ENCODE measurements at places on chromosomes 3 and 15.

DNA sequence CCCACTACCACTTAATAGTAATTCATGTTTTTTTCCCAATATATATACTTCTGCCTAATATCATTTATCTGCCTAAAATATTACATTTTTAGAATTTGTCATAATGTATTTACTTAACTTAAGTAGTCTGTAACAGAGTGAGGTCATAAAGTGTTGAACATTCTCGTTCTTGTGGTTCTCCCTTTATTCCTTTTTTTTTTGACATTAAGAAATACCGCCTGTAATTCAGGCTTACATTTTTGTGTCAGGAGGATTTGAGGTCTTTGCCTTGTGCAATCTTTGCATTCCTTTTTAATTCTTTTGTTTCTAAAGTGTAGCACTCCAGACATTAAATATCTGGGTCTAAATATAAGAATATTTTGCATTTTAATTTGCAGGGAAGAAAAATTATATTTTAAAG lies 315.4 kb downstream of the PTPRG start:
- DNase-seq, result peak; percentile 65

DNA sequence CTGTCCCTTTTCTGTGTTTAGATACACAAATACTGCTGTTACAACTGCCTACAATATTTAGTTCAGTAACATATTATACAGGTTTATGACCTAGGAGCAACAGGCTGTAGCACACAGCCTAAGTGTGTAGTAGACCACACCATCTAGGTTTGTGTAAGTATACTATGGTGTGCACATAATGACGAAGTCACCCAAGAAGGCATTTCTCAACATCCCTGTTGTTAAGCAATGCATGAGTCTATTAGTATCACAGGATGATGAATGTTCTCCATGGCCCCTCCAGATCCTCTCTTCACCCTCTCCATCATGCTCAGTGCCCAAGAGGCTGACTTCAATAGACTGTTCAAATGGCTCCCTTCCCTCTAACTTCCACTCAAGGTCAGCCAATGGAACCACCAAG lies 14.6 kb upstream of the SEC62 start:
- no peak for DNase-seq

DNA sequence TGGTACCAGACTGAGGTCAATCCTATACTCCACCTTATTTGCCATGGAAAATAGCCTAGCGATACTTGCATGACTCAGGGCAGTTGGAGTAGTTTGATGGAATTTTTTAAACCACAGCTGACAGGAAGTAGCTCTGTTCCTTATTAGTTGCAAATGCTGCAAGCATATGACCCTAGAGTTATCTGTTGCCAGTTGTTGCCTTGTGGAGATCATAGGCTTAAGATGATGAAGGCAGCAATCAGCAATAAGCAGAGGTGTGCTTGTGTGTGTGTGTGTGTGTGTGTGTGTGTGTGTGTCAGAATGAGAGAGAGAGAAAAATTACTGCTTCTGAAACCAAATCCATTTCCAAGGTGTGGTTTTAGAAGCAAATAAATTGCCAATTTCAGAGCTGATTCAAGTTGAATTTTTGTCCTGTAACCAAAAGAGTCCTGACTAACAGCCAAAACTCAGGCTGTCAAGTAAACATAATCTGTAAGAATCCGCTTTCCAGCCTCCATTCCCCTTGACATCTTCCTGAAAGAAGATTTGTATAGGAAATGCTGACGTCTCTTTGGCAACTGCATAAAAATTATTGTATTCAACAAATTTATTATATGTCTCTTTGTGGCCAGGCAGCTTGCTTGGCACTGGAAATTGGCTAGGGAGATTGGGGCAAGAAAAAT lies 141.2 kb downstream of the SERPINI1 start:
- peak; percentile 70 for DNase-seq

DNA sequence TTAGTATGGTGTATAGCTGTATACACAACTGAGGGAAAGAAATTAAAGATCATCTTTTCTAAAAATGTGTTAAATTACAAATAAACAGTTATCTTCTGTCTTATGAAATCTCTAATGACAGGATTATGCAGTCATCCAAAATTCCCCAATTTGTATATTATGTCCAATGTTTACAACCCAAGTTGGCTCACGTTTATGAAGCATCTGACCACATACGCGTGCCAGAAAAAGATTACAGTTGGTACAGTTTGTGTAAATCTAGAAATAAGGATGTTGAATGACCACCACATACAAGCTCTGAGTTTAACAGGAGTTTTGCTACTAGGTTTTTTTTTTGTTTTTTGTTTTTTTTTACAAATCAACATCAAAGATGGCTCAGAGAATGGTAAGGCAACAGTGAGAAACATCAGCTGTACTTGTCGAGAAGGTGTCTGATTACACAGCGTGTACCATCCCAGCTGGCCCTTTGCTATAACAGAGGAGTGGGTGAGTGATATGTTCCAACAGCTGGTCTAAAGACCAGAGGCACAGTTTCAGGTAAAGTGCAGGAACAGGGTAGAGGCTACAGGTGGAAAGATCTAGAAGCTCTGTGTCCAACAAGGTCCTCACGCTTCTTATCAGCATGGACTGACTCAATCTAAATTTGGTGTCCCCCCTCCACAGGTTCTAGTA lies 47.1 kb downstream of the USF3 start:
- no peak for DNase-seq

DNA sequence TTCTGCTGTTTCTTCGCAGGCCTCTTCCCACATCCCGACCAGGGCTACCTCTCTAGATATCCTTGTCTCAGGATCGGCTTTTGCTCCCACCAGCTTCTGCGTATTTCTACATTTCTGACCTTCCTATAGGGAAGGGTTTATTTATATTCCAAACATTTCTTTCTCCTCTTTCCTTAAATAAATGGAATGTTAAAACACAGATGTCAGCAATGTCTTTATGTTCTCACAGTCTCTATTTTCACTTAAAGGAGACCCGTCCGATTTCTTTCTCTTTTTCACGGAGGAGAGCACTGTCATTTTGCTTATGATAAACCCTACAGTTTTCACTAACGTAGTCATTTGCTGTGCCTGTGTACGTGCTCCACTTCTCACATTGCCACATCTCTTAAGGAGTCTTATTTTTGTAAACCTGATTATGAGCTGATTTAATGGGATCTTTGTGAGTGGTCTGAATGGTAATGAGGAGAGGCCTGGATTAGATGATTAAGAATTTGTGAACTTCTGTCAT lies 630 bp downstream of the KIF15 start:
- peak; percentile 11 for DNase-seq

DNA sequence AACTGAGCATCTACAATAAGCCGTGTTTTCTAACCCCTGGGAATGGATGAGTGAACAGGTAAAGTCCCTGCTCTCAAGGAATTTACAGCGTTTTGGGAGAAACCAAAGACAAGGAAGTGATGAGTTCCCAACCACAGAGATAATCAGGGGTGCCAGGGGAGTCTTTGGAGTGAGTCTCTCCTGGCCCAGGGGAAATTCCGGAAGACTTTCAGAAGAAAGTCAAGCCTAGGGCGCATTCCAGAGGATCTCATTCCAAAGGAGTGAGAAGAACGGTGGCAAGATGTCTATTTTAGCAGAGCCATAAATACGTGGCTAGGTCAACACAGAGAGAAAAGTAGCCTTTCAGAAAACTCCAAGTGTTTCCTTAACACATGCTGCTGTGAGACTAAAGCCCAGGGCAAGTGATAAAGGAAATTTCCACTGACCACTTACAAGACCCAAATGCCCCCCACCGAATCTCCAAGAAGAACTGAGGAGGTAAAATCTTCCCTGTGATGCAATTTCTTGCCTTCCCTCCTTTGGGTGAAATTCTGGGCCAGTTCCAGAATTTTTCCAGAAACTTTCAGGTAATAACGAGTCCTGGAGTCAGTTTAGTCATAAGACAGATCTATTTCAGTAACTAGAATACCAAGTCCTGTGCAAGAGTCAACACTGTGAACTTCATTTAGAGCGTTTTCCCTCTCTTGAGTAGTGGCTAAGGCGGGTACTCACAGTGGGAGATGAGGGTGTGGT lies 437.4 kb downstream of the NR2F2 start:
- no peak for DNase-seq

DNA sequence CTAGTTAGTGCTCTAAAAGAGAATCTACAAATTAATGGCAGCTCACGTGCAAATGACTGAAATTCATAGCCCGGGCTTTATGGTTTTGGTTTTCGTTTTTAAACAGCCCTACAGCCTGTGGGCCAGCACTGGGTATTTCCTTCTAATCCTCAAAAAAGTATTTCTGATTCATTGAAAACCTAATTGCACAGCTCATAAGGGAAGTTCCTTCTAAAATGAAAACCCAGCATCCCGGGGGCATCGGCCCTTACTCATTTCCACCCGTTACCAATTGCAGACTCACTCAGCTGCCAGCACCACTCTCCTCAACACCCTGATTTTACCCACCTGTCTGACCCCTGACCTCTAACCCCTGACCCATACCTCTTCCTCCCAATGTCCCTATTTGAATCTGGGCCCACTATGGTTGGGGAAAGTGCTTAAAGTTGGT lies 59.5 kb upstream of the ZNF148 start:
- no peak for DNase-seq

- DNase-seq, result no peak
These were observed 131.0 kb downstream of the RPLP1 start for GRCh38 chr15:69583626-69584025.

GRCh38 chr15:31344823-31345605 lies 18.4 kb downstream of the KLF13 start:
- DNase-seq, result peak; percentile 52

- DNase-seq, result no peak
These were observed 40.7 kb downstream of the OXSM start for GRCh38 chr3:25830373-25831280.

DNA sequence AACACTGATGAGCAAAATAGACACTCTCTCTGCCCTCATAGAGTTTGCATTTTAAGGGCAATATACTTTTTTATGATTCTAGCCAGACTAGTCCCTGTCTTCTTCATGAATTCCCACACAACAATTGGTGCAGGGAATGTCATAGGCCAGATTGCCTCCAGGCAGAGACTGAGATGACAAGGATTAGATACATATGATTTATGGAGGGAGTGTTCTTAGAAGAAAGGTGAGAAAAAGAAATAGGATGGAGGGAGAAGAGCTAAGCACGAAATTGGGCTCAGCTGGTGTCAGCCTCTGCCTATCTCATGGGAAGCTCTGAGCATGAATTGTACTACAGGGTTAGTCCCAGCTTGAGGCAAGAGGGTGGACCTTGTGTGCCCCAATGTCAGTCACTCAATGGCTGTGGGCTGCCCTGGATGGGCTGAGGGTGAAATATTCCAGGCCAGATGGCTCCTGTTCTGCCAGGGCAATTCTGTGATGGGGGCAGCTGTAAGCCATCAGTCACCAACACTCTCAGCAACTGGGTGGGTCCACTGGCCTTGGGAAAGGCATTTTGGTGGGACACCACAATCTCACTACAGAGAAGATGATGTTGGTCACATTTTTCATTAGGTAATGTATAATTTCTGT lies 31.1 kb downstream of the EIF1B start:
- no peak for DNase-seq

DNA sequence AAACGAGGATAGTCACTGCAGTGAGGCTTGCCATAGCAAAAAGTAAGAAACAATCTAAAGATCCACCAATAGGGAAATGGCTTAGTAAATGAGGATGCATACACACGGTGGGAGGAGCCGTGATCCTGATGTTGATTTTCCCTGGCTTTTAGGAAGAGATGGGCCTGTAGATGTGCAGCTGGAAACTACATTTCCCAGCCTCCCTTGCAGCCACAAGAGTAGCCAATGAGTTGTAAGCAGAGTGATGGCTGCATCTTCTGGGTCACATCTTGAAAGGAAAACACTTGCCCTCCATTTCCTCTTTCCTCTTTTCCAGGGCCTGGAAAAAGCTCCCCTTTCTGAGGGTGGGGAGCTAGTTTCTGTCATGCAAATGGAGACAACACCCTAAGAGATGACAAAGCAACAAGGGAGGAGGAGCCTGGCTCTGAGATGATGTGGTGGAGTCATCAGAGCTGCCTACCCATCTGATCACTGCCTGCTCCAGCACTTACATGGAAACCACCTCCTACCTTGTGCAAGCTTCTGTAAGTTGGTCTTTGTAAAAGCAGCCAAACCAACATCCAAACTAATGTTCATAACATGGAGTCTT lies 139.1 kb downstream of the TLE3 start:
- no peak for DNase-seq

GRCh38 chr3:55501905-55502304 lies 14.8 kb upstream of the WNT5A start:
- DNase-seq, result peak; percentile 47

DNA sequence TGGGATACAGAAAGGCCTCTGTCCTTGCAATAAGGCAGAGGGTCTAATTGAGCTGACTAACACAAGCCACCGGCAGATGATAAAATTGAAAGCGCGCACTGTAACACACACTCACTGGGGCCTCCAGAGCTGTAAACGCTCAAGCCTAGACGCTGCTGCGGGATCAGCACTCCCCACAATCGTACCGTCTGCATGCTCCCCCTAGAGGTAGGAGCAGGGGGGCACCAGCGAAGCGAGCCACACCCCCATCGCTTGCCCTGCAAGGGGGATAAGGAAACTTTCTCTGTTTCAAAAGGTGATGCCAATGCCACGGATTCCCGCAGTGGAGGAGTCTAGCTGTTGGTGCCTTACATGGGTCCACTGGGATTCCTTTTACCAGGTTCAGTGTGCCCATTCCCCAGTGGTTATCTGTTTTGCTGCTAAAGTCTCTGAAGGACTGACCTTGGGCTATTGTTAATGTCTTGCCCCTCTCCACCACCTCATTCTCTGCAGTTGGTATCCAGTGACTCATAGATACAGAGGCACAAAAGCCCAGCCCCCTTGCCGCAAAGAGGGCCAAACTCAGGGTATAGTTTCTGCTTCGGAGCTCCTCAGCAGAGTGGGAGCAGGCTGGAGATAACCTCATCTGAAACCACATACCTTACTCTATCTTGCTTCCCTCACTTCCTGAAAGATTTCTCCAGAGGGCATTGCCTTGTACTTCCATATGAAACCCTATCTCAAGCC lies 139.3 kb upstream of the KBTBD8 start:
- DNase-seq, result no peak

DNA sequence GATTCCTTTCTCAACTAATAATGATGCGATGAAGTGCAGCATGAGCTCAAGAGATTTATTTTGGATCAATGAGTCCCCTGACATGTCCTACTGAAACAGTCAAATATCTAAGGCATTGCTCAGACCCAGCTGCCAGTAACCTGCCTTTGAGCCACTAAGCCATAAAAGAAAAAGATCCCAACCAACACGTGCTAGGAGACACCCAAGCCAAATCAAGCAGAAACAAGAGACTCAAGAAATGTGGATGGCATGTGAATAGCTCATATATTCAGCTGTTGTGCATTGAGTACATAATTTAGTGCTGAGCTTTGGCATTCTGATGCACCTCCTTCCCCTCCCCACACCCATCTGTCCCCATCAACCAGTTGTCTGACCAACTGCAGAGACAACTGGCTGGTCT lies 29.2 kb downstream of the GJD2 start:
- DNase-seq, result peak; percentile 46

- DNase-seq, result no peak
These were observed 34.6 kb upstream of the EPHA6 start for GRCh38 chr3:96779810-96780209.

- DNase-seq, result no peak
These were observed 30.7 kb upstream of the CLRN1 start for GRCh38 chr3:151003029-151003767.

DNA sequence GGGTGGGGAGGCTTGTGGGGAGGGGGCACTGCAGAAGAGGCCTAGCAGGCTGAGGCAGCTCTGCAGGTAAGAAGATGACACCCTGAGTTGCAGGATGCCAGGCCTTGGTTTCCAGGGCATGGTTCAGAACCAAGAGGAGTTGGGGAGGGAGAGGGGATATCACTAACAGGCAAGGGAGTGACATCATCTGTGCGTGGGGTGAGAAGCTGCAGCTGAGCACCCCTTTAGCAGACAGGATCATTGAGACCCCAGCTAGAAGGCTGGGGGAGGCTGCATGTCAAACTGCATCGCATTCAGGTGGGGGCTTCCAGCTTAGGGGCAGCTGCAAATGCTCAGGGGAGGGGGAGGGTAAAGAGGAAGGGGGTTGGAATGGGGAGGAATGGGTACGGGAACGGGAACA lies 23.0 kb downstream of the CACNA2D2 start:
- no peak for DNase-seq

Data from AG20443 (cell line).